Left kidney (tissue), 8 donors: ENCODE measurements at places on chromosomes 4 and X. TPM values are rescaled to one million over a fixed set of nuclear protein-coding genes. Genes with fewer than 3 reads are reported as not detected.
A peak's percentile ranks its signal among the peaks of the same experiment; 100 is the strongest.

CNKSR2 gene
- 1.9 TPM for polyA plus RNA-seq

- DNase-seq: no peak
Observed at GRCh38 chr4:11839889-11840288, 411.2 kb upstream of the HS3ST1 start.

DNA sequence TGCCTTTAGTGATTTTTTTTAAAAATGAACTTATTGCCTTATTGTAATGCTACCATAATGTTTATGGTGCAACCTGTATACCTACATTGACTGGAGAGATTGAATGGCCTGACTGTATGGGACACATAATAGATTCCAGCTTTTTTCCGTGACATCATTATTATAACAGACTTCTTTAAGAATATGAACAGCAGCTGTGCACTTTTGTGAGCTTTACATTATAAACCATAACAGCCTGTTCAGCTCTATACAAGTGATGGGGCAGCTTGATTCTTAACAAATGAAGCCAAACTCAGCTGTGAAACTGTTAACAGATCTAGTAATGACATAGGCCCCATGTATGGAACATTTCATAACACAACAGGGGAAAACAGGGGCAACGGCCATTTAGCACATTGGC lies 187.0 kb downstream of the BMPR1B start:
- no peak for DNase-seq

GRCh38 chr4:6443035-6444023 lies 29.1 kb downstream of the PPP2R2C start:
- no peak for DNase-seq

GRCh38 chr4:160498211-160498610 lies 1395.3 kb downstream of the RAPGEF2 start:
- DNase-seq: no peak

- DNase-seq: no peak
Observed at GRCh38 chr4:140640150-140640748, 71.5 kb upstream of the UCP1 start.

DNA sequence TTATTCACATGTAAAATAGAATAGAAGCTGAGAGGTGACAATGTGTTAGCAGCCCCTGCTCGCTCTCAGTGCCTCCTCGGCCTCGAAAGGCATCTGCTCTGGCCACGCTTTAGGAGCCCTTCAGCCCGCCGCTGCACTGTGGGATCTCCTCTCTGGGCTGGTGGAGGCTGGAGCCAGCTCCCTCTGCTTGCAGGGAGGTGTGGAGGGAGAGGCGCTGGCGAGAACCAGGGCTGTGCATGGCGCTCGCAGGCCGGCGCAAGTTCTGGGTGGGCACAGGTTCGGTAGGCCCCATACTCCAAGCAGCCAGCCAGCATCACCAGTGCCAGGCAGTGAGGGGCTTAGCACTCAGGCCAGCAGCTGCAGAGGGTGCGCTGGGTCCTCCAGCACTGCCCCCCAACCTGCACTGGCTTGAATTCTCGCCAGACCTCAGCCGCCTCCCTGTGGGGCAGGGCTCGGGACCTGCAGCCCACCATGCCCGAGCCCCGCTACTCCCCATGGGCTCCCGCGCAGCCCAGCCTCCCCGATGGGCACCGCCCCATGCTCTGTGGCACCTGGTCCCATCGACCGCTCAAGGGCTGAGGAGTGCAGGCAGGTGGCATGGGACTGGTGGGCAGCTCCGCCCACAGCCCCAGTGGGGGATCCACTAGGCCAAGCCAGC lies 1346.7 kb upstream of the IGFBP7 start:
- no peak for DNase-seq

HTR2C gene
- 2.1 TPM for polyA plus RNA-seq

DNA sequence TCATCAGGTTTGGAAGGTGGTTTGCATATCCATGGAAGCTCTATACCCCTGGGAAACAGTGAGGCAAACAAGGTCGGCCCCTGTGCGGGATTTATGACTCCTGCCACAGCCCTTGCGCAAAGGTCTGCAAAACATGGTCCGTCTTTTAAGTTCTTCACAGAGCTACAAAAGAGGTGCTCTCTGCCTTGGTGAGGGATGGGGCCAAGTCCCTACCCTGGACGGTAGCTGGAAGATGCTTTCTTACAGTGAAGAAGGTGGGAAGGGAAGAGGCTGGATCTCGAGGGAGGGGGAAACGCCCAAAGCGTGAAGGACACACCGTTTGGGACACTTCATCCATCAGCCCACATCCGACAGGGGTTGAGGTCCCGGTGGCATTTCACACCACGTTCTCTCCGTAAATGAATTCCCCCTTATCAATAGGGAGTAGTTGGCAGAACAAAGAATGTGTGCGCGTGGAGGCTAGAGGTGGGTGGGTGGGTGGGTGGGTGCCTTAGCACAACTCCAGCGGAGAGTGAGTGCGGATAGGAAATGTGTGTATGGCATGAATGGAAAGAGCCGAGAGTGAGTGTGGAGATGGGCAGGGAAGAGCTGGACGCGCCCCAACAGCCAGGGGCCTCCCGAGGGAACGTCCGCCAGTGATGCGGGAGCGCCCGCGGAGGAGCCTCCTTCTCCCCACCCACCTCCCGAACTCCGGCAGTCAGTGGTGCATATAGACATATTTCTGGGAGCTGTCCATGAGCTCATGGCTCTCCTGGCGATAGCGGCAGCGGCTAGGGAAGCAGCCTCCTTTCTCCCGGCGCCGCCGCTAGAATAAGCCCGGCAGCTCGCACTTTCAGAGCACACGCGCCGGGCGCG lies 68.3 kb downstream of the LARP7 start:
- DNase-seq: peak; percentile 43

DNA sequence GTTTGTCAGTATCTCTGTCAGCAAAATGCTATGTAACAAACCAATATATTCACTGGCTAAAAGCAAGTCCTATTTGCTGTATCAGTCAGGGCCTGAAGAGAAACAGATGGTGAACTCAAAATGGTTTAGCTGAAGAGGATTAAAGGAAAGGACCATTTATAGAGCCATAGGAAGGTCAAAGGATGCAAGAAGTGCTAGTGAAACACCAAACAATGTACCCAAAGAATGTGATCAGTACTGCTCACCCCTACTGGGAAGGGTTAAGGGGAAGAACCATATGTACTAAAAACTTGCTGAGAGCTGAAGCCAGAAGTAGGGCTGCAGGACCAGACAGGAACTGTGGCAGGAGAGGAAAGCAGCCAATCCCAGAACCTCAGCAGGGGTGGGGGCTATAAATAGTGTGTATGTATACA lies 479.3 kb downstream of the INPP4B start:
- DNase-seq: no peak

DNA sequence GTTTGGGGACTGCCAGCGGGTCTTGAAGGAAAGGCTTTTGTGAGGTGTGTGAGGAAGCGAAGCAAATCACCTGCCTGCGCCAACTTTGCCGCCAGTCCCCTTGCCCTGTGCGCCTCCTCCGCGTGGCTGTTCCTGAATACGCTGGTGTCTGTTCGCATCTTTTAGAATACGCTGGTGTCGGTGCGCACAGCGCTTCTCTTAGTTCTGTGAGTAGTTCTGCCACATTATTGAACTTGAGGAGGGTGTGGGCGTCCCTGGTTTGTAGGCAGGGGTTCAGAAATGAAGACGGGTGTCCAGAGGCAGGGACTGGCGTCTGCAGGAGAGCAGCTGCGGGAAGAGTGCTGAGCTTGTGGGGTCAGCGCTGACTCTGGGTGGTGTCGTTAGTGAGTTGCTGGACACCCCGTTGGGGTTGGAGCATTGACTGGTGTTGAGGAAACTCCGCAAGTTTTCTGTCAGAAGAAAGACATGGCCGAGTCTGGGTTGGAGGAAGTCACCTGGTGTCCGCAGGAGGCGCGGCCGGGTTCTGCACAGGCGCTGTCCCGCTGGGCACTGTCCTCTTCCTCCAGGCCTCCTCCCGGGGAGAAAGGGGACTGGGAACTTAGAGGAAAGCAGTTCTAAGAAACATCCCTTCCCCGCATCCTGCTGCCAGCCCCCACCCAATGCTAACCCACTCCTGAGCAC lies 930 bp downstream of the ZNF718 start:
- DNase-seq: peak; percentile 14

DNA sequence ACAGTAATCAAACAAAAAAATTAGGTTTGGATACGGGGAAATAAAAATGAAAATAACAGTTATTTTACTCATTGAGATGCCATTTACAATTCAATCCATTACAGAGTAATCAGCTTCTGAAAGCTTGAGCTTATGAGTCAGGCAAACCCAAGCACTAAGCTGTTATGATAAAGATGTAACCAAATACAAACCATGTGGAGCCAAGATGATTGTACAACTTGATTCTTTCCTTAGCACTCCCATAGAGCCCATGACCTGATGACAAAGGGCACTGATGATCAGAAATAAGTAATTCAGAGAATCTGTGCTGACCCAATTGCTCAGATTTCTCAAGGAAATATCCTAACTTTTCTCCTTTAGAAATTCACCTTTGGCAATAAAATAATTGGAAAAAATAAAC lies 40.5 kb upstream of the PRKG2 start:
- no peak for DNase-seq

AMOT gene
- polyA plus RNA-seq: 80.5 TPM

DNA sequence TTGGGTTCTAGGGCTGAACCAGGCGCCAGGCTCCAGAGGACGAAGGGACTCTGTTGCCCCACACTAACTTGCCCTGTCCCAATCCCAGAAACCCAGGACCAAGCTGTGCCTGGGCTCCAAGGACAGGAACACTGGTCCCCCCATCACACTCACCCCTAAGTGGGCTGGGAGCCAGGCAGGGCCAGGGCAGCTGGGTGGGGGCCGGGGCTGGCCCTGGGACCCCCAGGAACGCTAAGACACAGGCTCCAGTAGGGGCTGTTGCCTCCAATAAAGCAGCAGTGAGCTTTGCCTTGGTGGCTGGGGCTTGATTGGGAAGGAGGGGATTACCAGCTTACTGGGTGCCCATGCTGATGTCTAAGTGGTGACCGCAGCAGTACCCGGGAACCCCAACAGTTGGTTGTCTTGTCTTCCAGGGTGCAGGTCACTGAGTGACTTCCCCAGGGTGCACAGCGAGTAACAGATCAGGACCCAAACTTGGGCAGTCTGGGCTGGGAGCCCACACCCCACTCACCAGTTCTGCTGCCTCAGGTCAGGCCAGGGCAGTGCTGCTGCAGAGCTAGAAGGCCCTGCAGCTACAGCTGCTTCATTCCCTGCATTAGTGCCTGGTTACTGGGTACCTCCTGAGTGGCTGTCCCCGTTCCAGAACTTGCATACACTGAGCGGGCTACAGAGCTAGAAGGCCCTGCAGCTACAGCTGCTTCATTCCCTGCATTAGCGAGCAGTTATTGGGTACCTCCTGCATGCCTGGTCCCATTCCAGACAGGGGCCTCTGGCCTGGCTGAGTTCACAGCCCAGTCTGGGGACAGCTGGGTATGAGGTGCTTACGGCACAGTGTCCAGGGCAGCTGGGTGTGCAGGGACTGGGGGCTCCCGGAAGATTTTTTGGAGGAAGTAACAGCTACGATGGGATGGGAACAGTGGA lies 9.4 kb upstream of the ADD1 start:
- DNase-seq: no peak

DNA sequence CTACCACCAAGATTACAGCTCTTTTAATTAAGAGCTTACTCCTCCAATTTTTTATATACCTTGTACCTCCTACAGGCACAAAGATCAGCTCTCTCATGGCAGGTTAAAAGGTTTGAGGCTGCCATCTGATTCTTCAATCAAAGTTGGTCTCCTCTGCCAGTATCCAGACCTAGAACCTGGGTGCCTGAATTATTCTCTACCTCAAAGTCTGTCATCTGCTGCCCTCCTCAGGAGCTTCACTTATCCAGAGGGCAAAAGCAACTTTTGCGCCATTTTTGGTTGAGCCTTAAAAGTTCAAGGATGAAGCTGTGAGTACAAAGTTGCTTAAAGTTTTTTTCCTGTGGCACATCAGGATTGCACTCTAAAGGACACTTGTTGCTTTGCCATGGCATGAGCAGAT lies 343.7 kb upstream of the PPP1R2C start:
- DNase-seq: no peak

- no peak for DNase-seq
Observed at GRCh38 chr4:127138586-127138985, 494.2 kb upstream of the INTU start.

GRCh38 chr4:185508181-185508580 lies 27.1 kb downstream of the PDLIM3 start:
- DNase-seq: peak; percentile 60

DNA sequence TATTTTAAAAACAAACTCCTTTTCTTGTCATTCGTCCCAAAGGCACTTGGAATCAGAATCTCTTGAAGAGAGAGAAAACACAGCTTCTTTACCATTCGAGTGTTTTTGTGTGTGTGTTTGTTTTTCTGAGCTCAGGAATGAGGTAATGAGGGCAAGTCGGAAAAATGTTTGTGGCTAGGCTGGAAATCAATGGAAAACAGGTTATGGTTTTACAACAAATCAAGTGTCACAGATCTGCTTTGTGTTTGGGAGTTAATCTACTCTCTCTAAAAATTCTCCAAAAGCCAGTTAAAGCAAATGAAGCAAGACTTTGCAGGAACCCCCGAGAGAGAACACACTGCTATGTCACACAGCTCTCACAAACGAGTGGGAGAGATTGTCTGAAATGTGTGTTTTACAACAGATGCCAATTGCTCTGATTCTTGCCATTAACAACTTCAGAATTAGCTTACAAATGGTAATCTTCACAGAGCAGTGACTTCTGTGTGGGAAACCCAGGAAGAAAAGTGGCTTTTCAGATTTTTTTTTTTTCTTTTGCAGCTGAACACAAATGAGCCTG lies 264.1 kb downstream of the CBLL2 start:
- no peak for DNase-seq

GRCh38 chr4:118307643-118308042 lies 45.2 kb downstream of the PRSS12 start:
- no peak for DNase-seq

GRCh38 chrX:21798677-21799219 lies 40.7 kb upstream of the MBTPS2 start:
- DNase-seq: no peak

- DNase-seq: peak; percentile 70
Observed at GRCh38 chrX:149470955-149471354, 34.2 kb downstream of the IDS start.

GRCh38 chr4:152780267-152780778 lies 569 bp downstream of the ARFIP1 start:
- peak; percentile 38 for DNase-seq

GAGE1 gene
- not detected for polyA plus RNA-seq

- no peak for DNase-seq
Observed at GRCh38 chr4:80619070-80619674, 283.6 kb downstream of the CFAP299 start.

DNA sequence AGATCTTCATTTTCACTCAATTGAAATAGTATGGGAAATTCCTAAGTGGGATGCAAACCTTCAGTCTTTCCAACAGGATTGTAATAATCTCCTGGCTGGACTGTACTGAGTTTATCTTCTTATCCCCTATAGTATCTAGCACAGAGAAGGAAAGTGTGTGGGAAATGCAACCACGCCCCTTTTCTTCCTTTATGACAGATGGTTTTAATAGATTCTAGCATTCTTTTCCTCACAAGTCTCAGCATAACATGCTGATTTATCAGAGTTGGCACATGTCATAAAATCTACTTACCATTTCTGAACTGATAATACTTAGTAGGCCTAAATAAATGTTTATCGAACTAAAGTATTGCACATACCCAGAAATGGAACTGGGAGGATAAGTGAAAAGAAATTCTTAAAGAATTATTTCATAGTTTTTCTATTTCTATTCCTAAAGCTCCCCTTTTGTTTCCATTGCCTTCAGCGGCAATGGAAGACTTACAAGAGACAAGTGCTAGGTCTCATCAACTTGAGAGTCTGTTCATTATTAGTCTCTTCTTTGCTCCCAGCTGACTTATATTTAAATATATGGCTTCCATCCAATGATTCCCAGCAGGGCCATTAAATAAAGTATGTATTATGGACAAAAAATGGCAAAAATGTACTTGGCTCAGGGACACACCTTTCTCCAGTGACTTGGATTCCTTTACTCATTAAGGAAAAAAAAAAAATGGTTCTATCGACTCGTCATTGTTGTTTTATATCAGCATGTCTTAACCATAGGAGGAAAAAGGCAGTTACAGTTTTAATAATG lies 484.5 kb downstream of the IL1RAPL1 start:
- no peak for DNase-seq
